ENCODE measurements at places on chromosomes 7 and 10.
A peak's percentile ranks its signal among the peaks of the same experiment; 100 is the strongest.

DNA sequence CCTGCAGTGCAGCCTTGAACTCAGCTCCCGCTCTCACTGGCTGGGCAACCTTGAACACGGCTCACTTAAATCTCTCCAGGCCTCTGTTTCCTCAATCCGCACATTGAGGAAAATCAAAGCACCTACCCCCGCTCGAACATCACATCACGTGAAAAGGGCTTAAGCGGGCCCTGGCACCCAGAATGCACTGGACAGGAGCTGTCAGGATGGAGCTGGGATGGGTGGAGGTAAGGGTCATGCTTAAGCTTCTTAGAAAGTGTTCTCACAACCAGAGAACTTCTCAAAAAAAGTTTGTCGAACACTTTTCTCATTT, 55.7 kb upstream of the MGMT start:
- no peak for DNase-seq

DNA sequence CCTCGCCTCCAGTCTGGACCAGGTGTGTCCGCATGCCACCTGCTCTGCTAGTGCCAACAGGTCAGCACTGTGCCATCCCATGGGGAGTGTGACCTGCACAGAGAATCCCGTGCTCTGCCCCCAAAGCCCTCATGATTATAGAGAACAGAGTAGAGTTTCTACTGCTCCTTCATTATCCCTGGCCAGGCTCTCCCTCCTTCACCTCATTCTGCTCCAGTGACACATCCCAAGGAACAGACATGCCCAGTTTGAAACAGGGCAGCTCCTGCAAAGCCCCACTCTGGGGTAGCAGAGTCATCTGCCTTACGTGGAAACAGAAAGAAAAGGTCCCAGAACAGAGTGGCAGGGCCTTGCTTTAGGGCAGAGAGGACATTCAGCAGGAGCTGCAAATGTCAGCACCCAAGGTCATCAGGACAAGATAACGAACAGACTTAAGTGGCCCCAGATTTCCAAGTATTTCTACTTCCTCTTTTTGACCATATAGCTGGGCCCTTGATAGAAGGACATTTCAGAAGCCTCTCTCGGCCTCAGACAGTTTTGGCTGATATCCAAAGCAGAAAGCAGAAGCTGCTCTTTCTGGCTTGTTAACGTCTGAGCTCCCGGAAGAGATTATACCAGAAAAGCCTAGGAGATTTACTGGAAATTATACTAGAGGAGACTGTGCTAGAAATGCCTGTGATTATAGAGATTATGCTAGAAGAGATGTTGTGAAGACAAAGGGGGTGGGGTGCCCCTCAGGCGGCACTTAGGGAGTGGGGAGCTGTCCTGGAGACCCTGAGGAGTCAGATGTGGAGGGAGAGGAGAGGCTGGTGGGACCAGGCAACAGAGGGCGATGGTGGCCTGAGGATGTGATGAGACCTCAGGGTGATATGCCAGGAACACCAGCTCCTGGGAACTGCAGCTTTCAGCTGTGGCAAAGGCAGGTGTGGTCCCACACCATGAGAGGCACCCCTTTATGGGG, 12.6 kb downstream of the TMEM176B start:
- no peak for DNase-seq

DNA sequence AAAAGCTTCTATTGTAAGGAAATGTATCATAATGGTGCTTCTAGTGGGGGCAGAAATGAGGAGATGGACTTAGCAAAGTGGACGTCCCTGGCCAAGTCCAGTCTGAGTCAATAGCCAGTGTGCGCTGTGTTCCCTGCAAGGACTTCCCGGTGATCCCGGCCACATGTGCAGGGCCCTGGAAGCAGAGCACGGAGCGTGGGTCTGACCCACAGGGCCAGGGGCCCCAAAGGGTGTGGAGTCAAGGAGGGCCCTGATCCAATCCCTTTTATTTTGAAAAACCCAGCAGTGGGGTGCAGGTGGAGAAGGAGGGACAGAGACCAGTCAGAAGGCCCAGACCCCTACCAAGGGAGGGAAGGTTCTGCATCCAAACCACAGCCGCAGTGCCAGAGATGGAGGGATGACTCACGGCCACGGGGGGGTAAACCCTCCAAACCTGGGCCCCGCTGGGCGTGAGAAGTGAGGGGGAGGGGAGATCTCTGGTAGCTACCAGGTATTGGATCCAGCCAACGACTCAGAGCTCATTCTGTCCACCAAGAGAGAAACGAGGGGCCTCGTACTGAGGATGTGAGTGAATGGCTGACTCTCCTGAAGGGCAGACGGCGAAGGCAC, 57.2 kb upstream of the VIPR2 start:
- no peak for DNase-seq

- no peak for DNase-seq
Measured at GRCh38 chr7:101586078-101586905, 42.8 kb downstream of the MYL10 start.

GRCh38 chr7:28071570-28071969, 109.0 kb downstream of the JAZF1 start:
- DNase-seq = no peak

- DNase-seq = no peak
Measured at GRCh38 chr10:75755528-75755927, 324.1 kb downstream of the LRMDA start.

GRCh38 chr10:119090026-119090795, 9.6 kb upstream of the EIF3A start:
- DNase-seq = no peak

DNA sequence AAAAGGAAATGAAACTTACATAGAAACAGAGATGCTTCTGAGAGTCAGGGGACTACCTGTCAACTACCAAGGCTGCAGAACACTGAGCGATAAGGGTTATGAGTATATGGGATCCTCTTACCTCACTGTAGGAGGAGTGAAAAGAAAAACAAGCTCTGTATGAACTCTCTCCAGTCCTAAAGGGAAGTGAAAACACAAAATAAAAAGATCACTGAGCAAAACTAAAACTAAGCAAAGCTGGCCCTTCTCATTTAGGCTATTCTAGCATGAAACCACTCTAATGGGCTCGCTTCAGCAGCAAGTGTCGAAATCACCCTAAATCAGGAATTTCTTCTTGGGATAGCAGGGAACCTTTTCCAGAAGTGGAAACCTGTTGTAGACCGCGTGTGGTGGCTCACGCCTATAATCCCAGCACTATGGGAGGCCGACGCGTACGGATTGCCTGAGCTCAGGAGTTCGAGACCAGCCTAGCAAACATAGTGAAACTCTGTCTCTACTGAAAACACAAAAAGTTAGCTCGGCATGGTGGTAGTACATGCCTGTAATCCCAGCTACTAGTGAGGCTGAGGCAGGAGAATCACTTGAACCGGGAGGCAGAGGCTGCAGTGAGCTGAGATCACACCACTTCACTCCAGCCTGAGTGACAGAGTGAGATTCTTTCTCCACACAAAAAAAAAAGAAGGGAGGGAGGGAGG, 27.0 kb downstream of the DCLRE1C start:
- no peak for DNase-seq

DNA sequence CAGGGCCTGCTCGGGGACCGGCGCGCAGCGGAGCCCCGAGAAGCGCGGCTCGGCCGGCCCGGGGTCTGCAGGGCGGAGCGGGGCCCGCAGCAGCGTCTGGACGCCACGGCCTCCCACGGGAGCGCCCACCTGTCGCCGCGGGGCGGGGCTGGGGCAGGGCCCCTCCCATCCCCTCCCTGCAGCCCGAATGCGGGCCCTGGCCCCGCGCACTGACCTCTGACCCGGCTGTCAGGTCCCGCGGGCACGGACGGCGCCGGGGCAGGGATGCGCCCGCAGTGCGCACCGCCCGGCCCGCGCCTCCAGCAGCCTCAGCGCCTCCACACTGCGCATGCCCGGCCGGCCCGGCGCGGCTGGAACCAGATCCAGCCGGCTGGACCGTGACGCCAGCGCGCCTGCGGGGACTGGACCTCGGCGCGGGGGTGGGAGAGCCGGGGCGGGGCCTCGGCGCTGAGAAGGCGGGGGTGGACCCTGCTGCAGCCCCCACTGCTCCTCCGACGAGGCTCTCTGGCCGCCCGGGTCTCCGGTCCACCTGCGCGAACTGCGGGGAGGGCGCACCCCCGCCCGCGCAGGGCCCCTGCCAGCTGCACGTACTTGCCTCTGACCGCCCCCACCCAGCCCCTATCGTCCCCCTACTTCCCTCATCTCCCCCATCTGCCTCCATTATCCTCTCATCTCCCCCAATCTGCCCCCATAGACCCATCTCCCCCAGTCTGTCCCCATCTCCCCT, 16.1 kb upstream of the GPR146 start:
- peak; percentile 62 for DNase-seq

GRCh38 chr10:93110472-93111146, 36.9 kb downstream of the CYP26A1 start:
- no peak for DNase-seq

GRCh38 chr10:133379152-133379800, at the start of gene PAOX:
Gene PAOX, plus strand, starts transcription at chr10:133379262. Its CDS starts 55 bp downstream, at chr10:133379317.
- peak; percentile 60 for DNase-seq

DNA sequence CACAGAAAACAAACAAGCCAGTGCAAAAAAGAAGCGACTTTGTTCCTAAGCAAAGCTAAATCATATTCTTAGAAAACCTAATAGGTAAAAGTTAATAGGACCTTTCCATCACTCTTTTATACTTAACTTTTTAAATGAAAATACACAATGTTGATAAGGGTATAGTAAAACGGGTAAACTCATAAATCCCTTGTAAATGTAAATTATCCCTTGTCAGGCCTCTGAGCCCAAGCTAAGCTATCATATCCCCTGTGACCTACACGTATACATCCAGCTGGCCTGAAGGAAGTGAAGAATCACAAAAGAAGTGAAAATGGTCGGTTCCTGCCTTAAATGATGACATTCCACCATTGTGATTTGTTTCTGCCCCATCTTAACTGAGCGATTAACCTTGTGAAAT, 76.4 kb downstream of the GSAP start:
- DNase-seq = no peak

- no peak for DNase-seq
Measured at GRCh38 chr7:52129278-52129677, 812.7 kb upstream of the COBL start.

DNA sequence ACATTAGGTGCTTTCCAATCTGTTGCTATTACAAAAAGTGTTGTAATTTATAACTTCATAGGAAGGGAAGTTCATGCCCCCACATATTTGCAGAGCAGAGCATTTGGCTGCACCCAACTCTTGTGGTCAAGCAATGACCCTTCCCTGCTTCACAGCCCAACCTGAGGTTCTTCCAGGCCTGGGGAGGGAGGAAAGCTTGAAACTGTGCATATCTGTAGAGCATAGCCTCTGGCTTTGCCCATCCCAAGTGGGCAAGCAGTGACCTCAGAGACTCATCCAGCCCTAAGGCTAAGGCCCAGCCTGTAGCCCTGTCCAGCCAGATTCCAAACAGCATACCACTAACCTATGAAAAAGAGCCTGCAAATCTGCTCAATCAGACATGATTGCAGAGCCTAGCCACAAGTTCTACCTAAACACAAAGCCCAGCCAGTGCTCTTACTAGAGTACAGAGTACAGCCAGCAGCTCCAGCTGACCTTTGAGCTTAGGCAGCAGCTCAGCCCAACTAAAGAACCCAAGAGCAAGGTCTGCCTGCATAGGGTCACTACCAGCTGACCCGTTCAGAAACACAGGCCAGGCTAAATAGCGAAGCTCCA, 14.4 kb upstream of the GSTK1 start:
- DNase-seq = no peak

DNA sequence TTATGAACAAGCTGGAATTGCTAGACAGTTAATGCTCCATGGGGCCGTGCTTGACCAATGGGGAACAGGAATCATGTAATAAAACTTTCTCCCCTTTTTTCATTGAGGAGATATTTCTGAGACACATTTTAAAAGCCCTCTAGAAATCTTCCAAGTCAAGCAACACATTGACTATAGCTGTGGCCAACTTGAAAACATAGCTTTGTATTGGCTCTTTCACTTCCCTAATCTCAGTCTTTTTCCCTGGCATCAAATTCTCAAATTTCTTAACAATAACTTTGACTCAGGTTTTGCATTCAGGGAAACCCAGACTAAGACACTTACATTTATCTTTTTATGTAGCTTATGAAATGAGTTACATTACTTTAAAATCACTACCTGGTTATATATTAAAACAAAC, 947.1 kb upstream of the MBL2 start:
- no peak for DNase-seq

DNA sequence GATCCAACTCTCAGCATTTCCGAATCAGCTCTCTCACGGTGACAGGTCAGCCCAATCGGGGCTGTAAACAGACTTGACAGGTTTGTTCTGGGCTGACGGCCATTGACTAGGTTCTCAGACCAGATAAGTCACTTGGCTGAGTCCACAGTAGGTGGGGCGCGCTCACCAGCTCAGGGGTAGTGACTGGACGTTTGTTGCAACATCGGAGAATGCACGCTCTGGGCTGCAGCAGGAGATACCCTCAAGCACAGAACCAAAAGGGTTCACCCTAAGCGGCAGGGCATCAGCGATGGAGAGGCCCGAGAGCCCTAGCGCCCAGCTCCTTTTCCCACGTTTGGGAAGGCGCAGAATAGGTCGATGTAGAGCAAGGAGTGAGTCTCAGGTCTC, 1.8 kb downstream of the KLLN start:
- DNase-seq = peak; percentile 15

DNA sequence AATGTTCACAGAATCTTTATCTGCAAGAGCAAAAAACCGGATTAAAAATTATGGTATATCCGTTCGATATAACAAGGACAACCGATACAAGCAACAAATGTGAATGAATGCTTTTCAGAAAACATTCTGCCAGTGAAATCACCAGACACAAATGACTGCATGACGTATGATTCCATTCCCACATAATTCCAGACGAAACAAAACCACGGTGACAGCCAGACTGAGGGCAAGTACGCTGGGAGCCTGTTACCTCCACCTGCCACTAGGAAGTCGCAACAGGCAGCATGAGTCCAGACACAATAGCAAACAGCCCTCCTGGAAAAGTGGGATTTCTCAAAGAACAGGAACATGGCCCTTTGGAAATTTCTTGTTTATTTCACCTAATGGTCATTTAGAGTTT, 41.7 kb downstream of the MAD1L1 start:
- DNase-seq = no peak
